ENCODE measurements at places on chromosomes 6 and 20.

DNA sequence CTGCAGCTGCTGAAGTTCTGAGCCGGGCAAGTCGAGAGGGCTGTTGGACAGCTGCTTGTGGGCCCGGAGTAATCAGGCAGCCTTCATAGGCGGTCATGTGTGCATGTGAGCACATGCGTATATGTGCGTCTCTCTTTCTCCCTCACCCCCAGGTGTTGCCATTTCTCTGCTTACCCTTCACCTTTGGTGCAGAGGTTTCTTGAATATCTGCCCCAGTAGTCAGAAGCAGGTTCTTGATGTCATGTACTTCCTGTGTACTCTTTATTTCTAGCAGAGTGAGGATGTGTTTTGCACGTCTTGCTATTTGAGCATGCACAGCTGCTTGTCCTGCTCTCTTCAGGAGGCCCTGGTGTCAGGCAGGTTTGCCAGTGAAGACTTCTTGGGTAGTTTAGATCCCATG, 21.2 kb upstream of the MAPK13 start:
- no peak for DNase-seq

GRCh38 chr6:124283486-124283885, 479.8 kb downstream of the NKAIN2 start:
- no peak for DNase-seq

DNA sequence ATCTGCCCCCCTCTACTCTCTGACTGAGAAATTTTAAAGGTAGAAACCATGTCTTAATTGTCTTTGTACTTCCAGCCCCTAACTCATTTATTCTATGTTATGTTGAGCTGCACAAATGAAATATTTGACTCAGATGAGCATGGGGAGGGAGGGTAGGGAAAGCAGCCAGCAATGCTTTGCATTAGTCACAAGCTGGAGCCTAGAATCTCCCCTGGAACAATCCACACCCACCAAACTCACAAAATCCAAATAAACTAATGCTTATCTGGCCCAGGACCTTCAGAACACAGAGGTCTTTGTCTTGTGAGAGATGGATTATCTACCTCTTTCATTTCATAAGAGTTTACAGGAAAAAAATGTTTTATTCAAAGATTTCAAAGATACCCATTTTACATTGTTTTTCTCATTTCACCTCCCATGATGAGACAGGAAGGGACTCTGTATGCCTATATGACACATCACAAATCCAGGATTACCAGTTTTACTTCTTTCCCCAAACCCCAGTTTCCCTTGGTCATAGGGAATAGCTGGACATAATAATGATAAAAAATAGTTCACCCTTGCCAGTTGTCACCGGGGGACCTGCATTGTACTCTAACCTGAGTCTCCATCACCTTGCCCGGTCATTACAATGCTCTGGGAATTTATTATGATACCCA, 466.9 kb downstream of the KIF16B start:
- no peak for DNase-seq

DNA sequence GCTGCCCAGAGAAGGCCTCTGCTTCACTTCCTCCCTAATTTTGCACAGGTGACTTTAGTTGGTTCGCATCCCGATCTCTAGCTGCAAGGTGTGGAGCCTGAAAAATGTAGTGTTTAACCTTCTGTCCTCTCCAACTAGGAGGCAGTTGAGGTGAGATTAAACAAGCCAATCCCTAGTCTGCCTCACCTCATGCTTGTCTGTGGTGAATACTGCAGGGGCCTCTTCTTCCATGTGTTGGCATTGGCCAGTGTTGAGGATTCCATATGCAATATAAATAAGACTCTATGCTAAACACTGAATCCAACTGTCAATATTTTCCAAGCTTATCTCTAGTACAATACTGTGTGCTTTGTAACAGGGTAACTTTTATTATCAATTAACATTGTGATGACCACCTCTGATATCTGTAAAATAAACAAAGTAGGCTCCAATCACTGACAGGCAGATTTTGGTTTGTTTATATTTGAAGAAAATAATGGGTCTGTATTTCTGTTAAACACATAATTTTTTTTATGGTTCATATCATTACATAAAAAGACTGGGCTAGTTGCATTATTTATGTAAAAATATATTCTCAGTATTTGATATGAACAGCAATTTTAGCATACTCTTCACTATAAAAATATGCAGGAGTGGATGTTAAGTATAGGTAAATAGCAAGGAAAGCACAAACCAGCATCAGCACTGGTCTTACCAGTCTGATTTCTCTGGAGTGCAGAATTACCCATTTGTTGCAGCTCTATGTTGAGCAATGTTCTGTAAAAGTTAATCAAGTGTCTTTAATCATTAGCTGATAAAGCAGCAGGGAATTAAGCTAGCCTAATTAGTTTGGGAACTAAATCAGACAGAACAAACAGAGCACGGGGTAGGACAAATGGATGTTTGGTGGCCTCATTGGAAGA, 74.0 kb downstream of the ANKRD6 start:
- DNase-seq, result no peak

DNA sequence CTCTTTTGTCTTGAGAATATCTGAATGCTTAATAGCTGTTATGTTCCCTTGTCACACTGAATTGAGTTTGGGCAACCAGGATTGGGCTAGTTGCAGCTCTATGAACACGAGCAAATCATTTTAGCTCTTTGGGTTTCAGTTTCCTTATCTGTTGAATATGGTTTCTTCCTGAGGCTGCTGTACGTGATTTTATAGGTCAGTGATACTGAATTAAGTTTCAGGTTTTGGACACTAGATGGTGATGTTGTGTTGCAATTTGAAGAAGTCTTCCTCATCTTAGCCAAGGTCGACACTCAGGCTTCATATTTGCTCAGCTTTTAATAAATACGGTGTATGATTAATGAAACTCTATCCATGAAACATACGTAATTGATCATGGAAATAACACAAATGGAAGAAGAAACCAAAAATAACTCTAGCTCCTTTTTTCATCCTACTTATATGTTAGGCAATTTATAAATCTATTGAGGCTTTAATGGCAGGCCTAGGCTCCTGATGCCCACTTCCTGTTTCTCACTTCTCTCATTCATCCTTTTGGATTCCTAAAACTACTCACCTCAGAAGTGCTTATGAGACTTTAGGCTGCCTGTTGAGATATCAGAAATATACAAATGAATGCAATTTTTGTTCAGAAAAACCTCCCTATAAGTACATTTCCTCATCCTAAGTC, 354.1 kb upstream of the MAP3K7 start:
- peak; percentile 54 for DNase-seq

DNA sequence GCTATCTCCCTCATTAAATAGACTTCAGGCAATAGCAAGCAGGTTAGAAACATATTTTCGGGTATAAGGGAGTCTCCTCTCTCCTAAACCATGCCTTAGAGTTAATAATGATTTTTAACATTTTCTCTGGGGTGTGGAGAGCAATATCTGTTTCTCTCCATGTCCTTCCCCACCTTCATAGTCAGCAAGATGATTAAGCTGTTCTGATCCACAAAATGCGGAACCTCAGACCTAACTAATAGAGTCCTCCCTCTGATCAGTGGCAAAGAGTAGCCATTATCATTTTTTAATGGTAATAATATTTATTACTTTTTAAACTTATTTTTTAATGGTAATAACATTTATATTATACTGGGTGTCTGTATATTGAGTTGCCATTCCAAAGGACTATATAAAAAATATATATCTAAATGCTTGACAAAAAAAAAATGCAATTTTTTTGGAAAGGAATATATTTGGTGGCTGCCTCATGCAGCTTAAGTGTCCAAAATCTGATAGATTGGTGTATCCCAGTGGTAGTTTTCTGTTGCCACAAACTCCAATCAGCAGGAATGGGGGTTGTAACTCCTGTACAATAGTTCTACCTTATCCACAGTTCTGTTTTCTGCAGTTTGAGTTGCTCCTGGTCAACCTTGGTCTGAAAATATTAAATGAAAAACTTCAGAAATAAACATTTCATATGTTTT, 14.0 kb upstream of the BTN3A2 start:
- DNase-seq, result no peak

DNA sequence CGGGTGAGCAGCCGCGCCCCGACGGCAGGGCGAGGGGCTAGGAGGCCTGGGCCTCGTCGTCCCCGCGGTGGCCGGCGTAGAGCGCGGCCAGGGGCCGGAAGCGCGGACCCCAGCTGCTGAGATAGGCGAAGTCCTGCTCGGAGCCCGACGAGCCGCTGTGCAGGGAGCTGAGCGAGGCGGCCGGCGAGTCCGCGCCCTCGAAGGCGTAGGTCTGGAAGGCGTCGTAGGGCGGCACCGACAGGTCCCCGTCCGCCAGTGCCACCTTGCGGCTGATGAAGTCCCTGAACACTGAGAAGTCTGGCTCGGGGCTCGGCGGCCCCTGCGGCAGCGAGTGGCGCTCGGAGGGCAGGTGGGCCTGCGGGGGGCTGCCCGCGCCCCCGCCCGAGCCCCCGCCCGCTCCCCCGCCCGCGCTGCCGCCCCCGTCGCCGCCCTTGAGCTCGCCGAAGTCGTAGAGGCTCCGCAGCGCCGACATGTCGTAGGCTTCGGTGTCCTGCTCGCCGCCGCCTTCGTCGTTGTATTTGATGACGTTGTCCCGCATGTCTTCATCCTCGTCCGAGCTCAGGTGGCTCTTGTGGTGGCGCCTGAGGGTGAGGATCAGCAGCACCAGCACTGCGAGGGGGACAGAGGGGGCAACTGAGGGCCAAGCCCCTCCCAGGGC, 56.5 kb downstream of the CD40 start:
- no peak for DNase-seq

DNA sequence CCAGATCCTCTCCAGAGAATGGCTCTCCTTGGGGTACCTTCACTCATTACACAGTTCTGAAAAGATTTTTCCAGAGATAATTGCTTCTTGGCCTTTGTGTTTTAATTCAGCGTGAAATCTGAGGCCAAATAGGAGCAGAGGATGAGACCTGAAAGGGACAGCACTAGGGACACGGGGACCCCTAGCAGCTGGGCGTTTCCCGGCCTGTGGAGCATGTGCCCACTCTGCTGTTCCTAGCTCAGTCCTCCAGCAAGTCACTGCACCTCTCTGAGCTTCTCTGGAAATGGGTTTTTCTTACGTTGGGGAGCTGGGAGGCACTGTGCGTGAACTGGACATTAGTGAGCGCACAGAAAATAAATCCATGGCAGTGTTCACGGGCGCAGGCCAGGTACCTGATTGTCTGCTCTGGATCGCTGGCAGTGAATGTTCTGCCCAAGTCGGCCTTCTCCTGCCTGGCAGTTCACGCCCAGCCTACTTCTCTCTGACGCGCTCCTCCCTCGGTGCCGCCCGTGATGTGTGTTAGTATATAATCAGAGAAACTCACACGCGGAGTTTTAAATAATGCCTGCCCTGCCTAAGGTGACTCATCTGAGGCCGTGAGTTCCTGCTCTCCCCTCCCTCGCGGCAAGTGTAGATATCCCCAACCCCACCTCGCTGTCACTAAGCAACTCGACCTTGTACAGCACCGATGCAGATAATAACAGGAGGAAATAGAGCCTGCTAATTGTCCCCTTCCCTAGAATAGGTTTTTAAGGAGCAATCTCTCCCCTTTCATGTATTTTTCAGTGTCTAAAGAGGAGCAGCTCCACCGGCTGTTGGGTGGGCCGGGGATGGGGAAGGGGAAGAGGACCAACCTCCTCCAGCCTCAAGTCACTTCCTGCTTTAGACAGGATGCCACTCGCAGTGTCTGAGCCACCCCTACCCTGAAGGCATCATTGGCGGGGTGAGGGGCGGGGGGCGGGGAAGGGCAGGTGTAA, 2.7 kb upstream of the TUBB2A start:
- DNase-seq, result no peak

- DNase-seq, result no peak
These were observed 140.9 kb downstream of the THBS2 start for GRCh38 chr6:169112483-169113320.

DNA sequence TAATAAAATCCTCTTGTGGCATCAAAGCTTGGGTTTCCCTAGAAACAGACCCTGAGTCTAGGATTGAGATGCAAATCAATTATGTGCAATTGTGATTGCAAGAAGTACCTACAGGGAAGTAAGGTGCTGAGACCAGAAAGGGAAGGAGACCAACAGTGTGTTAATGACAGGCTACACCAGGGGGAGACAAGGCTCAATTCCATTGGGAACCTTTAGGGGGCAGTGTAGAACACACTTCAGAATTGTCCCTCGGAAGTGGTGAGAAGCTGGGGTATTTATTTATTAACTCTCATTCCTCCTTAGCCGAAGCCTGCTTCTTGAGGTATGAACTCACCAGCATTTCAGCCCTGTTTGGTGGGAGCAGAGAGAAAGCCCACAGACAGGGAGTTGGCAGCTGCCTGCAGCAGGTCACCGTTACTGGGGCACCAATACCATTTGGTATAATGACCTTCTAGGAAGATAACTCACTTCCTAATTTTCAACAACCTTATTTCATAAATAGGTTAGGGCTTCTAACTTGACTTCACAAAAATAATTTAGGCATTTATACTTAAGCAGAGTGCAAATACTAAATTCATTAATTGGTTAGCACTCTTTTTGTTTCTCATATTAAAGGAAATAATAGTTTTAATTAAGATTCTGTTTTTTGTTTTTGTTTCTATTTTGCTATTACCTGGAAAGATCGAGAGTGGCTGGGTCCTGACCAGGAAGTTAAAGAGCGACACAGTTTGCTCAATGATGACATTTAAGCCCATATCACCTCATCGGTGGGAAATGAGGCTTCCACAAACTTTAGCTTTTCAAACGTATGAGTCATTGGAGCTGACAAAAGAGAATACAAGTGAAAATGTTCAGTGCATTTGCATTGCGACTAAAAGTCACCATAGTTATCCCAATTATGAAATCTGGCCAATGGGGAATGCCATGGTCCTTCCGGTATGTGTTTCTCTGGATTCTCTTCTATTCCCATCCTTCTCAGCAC, 94.8 kb downstream of the BTBD3 start:
- DNase-seq, result peak; percentile 51

DNA sequence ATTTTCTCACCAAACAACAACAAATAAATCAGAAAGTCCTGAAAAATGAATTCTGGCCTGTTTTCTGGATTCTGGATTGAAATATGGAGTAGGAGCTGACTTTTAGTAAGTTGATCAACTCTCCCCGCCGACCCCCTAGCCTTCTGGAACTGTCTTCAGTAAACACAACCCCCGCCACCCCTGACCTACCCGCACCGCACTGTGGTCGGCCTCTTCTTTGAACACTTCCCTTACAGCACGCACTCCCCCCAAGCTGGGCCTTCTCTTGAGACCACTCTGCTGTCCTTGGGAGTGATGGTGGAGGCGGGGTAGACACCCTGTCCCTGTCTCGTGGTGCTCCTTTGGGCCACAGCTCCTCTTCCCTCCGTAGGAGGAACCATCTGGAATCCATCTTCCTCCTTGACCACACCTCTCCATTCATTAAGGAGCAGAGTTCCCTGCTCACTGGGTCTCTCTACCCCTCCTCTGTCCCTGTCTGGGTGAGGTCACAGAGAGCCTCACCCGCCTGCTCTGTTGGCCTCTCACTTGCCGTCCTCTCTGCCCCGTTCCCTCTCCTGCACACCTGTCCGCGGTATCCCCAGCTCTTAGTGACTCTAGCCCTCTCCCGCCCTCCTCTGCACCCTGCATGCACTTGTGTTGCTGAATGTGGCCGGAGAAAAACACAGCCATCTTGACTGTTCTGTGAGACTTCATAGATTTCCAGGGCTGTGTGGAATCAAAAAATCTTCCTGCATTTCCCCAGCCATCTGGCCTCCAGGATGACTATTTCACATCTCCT, 19.1 kb downstream of the SYNJ2 start:
- DNase-seq, result no peak

GRCh38 chr6:37565267-37566110, 65.8 kb upstream of the CCDC167 start:
- no peak for DNase-seq

GRCh38 chr6:158058171-158058651, 76.5 kb downstream of the SYNJ2 start:
- no peak for DNase-seq

GRCh38 chr6:169251371-169251802, 2.3 kb downstream of the THBS2 start:
- DNase-seq, result no peak

GRCh38 chr20:63357921-63358905, 2.9 kb downstream of the CHRNA4 start:
- no peak for DNase-seq
